Fibroblast of skin of right quadriceps (primary cell): ENCODE measurements at places on chromosomes 11 and 22.

DNA sequence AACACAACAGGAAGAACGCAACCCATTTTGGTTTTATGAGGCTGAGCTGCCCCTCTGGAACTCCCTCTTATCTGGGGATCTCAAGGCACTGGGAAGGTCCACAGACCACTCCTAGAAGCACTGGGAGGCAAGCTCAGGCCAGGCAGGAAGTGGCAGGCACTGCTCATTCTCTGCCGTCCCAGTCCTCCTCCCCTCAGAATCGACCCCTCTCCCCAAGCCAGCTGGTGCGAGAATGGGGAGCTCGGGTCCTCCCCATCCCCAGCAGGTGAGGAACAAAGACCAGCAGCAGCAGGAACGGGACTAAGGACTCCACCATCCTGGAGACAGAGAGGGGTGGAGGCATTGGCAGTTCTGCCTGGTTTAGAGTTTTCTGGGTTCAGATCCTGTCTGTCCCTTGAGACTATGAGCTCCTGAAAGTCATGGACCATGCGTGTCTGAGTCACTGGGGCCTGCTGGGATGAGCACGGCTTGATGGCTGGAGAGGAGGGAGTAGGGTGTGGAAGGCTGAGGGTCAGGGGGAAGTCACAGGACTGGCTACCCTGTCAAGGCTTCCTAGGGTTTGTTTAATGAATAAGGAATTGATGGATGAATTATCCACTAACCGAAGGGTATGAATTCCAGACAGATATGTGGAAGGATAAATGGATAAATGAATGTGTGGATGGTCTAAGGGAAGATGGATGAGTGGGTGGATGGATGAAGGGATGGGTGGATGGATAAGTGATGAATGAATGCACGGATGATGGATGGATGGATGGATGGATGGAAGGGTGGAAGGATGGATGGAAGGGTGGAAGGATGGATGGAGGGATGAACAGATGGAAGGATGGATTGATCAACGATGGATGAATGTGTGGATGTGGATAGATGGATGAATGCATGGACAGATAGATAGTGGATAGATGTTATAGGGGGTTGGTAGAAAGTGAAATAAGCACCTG lies 6.4 kb downstream of the MYEOV start:
- peak; percentile 62 for DNase-seq

DNA sequence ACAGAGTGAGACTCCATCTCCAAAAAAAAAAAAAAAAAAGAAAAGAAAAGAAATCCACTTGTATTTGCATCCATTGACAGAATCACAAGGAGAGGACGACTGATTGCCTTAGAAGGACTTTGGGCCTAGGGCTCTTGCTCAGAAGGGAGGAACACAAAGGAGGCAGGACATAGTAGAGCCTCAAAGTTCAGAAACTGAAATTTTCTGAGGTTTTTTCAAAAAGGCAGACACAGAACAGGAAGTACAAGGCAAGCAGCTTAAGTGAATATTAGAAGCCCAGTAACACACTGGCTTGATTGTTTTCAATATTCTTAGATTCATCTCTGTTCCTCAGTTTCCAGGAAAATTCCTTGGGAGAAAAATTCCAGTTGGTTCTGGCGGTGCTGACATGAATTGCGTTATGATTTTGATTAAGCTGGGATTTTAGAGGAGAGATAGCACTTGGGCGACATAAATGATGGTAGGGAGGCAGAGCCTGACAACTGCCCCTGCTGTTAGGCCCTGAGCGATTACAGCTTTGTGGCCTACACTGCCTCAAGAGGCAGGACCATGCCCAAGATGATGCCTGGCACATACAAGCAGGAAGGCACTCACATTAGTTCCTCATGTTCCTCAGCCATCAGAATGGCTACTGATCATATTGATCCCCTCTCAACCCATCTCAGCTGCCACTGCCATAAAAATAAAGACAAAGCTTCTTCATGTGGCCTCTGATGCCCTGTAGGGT lies 15.3 kb downstream of the CLPB start:
- no peak for DNase-seq

DNA sequence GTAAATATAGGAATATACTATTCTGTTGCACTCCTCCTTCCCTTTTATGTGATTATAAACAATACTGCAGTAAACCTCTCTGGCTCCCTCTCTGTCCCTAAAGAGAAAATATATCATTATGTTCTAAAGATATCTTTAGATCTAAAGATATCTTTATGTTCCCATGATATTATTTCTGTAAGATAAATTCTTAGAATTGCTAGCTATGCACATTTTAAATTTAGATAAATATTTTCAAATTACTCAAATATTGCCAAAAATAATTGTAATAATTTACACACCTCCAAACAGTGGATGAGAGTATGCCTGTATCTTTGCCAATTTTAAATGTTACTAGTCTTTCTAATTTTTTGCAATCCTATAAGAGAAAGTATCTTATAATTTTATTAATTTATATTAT lies 10.3 kb upstream of the DEUP1 start:
- DNase-seq = no peak

DNA sequence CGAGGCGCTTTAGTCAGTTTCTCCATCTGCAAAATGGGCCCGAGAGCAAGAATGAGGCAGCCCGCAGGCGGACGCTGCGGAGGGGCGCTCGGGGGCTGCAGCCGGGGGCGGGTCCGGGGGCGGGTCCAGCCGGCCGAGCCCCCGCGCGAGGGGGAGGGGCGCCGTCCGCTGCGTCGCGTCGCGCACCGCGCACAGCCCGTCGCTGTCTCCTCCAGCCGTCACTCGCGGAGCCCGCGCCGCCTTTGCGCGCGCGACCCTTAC lies 282 bp downstream of the PC start:
- no peak for DNase-seq

DNA sequence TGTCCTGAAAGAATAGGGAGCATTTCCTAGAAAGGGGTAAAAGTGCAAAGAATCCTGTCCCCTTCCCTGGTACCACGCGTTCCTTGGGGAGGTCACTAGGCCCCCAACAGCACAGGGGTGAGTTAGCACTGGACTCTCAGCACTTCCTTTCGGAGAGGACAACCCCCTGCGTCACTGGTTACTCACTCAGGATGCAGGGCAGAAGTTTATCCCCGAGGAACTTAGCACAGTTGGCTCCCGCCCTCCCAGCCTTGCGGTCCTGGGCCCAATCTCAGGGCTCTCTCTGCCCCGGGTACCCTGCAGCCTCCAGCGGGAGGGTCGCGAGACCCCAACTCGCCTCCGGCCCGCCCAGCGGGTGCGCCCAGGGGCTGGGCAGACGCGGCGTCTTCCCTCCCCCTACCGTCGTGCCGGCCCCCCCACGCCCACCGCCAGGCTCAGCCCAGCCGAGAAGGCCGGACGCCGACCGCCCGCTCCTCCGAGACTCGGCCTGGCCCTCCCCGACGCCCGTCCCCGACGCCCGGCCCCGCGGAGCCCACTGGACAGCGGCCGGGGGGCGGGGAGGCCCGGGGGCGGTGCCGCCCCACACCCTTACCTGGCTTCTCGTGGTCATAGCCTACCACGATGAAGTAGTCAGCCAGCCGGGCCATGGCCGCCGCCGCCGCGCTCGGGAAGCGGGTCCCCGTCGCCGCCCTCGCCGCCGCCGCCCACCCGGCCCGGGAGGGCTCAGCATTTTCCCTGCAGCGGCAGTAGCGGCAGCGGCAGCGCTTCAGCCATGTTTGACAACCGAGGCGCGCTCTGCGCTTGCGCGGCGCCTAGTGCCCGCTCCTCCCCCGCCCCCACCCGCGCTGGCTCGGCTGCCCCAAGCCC lies at the start of gene SBF2:
SBF2 (minus strand) TSS at position 797 of the 867 bp plus-strand sequence; CDS start at position 647, 150 bp downstream.
- DNase-seq = peak; percentile 91

GRCh38 chr11:100004541-100004940 lies 682.5 kb upstream of the ARHGAP42 start:
- no peak for DNase-seq

- no peak for DNase-seq
These were observed 708.1 kb downstream of the NTM start for GRCh38 chr11:132078264-132079076.

DNA sequence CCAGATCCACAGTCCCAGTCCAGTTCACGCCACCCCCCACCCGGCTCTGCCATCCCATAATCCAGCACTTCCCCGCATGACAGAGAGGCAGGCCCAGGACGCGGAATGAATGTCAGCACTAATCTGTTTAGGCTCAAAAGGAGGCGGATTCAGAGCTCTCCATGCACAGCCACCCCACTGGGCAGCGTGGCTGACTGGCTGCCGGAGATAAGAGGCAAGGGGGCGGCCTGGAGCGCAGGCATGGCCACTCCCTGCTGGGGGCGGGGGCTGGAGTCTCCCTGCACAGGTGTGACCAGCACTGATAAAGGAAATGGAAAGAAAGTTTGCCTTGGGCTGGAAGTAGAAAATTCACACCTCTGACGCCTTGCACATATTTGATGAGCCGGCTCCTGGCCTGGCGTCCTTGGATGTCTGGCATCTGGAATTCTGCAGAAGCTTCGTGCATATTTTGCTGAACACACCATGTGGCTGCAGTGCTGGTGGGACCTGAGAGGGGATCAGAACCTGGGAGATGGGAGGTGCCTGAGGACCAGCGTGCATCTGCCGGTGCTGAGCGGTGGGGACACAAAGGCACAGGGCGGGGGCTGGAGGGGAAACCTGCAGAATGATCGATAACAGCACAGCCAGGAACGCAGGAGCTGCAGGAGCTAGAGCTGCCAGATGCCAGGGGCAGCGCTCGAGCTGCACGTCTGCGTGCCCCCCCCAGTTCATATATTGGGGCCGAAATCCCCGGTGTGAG lies 344.4 kb downstream of the CTTN start:
- no peak for DNase-seq

GRCh38 chr11:83158965-83159901 lies 2.3 kb downstream of the PCF11 start:
- no peak for DNase-seq

DNA sequence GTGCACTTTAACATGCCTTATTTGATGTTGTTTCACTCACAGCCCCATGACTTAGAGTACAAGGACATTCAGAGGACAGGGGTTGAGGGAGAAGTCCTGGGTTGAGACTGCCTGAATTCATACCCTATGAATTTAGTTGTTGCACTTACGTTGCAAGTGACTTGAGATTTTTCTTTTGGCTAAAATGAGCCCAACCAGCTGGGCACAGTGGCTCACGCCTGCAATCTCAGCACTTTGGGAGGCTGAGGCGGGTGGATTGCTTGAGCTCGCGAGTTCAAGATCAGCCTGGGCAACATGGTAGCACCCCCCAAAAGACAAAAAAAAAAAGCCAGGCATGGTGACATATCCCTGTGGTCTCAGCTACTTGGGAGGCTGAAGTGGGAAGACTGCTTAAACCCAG lies 7.3 kb upstream of the GRK3 start:
- DNase-seq = no peak

GRCh38 chr22:37338539-37339246 lies 56.4 kb downstream of the CYTH4 start:
- no peak for DNase-seq

DNA sequence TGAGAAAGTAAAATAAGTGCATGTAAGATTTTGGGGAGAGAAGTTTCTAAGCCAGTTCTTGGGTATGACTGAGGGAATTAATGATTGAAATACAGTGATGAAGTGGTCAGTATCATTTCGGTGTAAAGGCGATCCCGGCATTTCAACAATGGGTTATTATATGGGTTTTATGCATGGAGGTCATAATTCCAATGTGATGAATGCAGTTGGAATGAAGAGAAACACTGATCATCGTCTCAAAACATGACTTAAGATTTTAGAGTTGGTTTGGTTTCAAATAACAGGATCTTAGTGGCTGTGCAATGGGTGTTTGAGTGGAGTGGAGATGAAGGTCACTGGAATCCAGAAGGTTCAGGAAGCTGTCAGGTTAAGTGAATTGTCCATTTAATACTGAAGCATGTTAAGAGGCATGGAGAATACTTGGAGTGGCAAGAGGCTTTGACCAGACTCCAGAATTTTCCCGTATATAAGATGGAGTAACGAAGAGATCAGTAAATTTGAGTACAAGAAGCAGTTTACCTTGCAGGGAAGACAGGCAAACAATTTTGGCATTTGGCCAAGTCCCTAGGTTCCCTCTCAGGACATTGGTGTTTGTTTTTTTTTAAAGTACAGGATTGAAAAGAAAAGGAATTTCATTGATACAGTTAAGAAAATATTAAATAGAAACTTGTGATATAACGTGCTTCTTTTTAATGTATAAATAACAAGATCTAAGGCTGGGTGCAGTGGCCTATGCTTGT lies 96.4 kb upstream of the BIRC3 start:
- DNase-seq = peak; percentile 72

GRCh38 chr11:48006301-48006992 lies 26.1 kb downstream of the PTPRJ start:
- DNase-seq = peak; percentile 61

DNA sequence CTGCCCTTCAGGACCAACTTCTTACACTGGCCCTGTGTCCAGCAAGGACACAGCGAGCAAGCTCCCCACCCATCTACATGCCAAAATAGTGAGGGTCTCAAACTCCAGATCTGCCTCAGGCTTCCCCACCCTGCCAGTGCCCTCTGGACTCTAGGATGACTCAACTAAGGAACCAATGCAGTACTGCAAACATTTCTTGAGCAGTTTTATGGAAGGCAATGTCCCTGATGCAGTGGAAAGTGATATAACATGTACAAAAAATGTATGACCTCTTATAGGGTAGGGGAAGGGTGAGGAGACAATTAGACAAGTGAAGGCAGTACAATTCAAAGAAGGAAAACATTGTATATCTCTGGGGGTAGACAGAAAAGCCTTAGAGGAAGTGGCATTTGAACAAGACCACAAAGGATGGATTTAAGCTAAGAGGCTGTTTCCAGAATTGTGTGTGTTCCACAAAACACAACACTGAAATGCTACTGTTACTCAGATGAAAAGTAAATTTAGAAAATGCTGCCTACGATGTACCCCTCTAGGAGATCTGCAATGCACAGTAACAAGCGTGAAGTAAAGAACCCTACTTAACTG lies 47.3 kb downstream of the RAB30 start:
- DNase-seq = no peak

DNA sequence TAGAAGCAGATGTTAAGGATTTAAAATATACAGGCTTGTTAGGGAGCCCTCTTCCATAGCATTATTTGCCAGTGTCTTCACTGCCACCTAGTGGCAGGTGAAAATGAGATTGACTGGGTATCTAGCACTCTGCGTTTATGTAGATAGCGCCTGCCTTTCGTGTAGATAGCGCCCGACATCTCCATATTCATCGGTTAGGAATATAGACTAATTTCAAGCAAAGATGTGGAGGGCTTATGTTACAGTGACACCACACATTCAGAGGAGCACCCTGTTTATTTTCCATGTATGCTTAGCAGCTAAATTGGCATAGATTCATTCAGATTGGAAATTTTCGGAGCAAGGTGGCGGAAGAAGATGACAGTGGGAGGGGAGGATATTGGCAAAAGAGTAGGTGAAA lies 72.0 kb downstream of the SLC5A12 start:
- peak; percentile 74 for DNase-seq

- DNase-seq = peak; percentile 28
These were observed 1260.3 kb downstream of the BRD1 start for GRCh38 chr22:48567213-48567975.

- no peak for DNase-seq
These were observed 23.6 kb upstream of the LMO1 start for GRCh38 chr11:8287297-8287696.
